ENCODE measurements at places on chromosomes 7 and 10.
A peak's percentile ranks its signal among the peaks of the same experiment; 100 is the strongest.

DNA sequence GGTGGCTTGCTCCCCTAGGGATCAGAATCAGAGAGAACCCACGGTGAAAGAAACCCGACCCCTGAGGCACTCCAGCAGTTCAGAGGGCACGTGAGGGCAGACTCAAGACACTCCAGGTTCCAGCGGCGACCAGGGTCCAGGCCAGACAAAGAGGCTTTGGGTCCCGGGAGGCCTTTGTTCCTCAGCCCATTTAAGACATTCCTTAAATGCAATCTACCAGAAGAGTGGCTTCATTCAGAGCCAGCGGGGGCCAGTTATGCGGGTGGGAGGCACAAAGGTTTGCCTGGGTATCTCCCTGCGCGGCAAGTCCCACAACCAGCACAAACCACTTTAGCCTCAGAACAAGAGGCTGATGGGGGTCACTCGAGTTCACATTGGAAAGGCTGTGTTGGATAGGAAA, 53.6 kb downstream of the AFAP1L2 start:
- DNase-seq: no peak

DNA sequence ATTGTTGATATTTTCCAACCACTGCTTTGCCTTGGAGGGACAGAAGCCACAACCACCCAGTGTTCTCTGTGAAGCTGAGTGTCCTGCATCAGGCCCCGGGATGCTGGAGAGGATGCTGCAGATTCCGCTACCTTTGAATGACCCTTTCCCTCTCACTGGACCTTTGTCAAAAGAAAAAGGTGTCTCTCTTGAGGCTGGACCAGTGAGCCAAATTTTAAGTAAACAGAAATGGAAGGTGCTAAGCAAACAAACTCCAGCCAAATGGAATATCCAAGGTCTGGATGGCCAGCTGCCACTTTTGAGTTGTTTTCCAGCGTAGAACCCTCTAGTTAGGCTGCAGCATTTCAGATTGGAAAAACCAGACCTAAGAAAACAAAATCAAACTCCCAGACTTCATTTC, 145.5 kb downstream of the TRIL start:
- DNase-seq: no peak

- DNase-seq: no peak
These were observed 18.1 kb downstream of the GARS1 start for GRCh38 chr7:30612658-30613265.

GRCh38 chr7:80312139-80312661, 177.6 kb downstream of the GNAI1 start:
- DNase-seq: no peak

- no peak for DNase-seq
These were observed 10.3 kb upstream of the LRRN3 start for GRCh38 chr7:111080495-111081105.

- no peak for DNase-seq
These were observed 38.3 kb downstream of the JAKMIP3 start for GRCh38 chr10:132104062-132104461.

- DNase-seq: no peak
These were observed 1015.2 kb upstream of the PHF14 start for GRCh38 chr7:9958486-9958885.

GRCh38 chr7:117296066-117296465, 26.8 kb downstream of the WNT2 start:
- DNase-seq: no peak

- no peak for DNase-seq
These were observed 223.5 kb upstream of the PHYHIPL start for GRCh38 chr10:58952747-58953466.

GRCh38 chr7:93921607-93922566, at the start of gene GNG11:
TSS of gene GNG11 (plus strand) at chr7:93921735. CDS start at chr7:93922138, 403 bp downstream.
- DNase-seq: peak; percentile 56

DNA sequence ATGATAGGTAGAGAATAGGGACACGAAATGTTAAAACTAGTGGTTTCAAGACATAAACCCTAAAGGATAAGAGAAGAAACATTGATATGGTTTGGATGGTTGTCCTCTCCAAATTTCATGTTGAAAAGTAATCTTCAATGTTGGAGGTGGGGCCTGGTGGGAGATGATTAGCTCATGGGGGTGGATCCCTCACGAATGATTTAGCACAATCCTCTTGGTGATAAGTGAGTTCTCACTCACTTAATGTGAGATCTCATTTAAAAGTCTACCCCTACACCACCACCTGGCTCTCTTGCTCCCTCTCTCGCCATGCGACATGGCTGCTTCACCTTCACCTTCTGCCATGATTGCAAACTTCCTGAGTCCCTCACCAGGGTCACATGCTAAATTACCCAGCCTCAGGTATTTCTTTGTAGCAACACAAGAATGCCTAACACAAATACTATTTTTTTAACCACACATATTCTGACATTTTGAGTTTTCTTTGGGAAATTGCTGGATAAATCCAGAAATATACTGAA, 242.4 kb upstream of the PHF14 start:
- no peak for DNase-seq

DNA sequence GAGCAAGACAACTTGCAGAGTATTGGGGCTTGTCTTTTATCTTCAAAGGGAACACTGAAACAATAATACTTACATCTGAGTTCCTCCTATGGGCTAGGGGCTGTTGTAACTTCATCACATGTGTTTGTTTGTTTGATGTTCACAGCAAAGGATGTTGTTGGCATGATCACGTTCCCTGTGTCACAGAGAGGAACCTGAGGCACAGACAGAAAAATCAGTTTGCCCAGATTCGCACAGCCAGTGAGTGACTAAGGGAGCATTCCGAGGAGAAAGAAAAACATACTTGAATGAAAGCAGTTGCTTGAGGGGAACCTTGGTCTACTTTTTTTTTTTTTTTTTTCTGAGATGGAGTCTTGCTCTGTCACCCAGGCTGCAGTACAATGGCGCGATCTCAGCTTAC, 87.2 kb upstream of the PFKP start:
- no peak for DNase-seq

GRCh38 chr7:69832356-69832755, 234.1 kb downstream of the AUTS2 start:
- DNase-seq: no peak

DNA sequence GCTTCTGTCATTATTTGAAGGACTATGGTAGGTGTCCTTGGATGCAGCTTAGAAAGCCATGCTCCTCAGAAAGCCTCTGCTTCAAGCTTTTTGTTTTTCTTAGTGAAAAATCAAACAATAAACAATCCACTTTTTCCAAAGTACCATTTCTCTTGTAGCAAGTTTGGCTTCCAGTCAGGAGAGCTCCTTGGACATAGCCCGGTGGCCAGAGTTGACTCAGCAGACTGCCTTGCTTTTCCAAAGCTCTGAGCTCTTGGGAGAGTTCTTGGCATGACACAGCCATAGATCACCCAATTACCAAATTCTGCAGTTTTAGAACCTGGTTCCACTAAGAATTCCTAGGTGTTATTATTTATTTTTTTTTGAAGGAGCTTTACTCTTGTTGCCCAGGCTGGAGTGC, 189.4 kb upstream of the MTPN start:
- DNase-seq: no peak

DNA sequence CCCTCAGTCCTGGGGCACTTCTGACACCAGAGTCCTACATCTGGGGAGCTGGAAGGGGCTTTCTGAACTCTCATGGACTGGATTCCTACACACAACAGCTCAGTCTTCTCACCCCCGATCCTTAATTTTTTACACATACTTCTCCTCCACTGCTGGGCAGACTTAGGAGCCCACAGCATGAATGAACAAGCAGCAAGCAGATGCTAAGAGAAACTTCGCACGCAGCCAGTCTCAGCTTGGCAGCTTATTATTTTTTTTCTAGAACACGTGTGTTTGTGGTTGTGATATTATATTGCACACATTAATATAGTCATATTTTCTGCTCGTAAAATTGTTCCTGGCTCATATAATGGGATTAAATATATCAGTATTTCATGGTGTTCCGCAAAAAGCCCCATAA, 50.9 kb upstream of the LOXL4 start:
- no peak for DNase-seq

GRCh38 chr7:21086688-21087087, 300.0 kb upstream of the SP8 start:
- DNase-seq: no peak

DNA sequence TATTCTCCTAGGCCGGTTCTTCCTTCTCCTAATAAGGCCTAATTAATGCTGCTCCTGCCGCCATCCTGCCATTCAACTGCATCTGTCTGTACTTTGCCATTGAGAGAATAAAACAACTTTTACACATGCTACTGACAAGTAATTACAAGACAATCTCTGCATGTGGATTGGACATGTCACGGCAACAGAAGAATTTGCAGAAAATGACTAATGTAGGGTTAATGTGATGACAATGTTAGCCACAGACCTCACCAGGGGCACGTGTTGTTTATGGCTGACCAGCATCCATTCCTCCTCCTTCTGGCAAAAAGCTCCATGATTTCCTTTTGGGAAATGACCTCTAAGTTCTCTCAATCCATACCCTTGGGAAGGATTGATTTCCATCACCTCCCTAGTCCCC, 58.0 kb downstream of the NEBL start:
- DNase-seq: no peak

GRCh38 chr7:41136551-41136950, 566.3 kb downstream of the INHBA start:
- no peak for DNase-seq

GRCh38 chr7:117210397-117210796, 112.5 kb downstream of the WNT2 start:
- DNase-seq: no peak

DNA sequence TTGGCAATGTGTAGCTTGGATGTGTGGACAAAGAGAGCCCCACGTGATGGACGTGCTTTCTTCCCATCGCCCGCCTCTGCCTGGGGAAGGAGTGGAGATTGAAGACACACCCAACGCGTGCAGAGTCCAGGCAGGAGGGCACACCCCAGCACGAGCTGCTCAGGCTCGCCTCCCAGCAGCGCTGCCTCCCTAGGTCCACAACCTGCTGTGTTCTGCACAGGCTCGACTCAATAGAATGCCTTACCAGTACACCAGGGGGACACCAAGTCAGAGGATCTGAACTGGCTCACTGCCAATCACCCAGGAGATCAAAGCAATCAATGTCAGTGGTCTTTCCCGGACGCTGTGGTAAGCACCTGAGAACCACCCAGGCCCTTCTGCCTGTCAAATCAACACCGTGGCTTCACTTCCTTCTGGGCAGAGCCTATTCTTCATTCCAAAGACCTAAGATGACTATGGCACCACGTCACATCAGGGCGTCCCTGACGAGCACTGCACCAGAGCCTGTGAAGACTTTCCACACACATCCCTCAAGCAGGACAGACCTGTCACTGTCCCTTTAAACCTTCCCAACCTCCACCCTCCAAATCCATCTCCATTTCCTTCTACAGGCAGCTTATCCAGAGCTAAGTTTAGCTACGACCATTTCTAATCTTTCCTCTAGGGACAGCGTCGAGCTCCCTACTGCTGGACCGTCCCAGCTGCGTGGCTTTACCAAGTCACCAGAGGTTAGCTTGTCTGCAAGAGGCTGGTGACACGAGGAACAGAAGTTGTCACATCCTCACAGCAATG, 72.3 kb downstream of the AMZ1 start:
- DNase-seq: no peak

GRCh38 chr10:5971315-5971832, 6.0 kb downstream of the IL15RA start:
- DNase-seq: no peak

DNA sequence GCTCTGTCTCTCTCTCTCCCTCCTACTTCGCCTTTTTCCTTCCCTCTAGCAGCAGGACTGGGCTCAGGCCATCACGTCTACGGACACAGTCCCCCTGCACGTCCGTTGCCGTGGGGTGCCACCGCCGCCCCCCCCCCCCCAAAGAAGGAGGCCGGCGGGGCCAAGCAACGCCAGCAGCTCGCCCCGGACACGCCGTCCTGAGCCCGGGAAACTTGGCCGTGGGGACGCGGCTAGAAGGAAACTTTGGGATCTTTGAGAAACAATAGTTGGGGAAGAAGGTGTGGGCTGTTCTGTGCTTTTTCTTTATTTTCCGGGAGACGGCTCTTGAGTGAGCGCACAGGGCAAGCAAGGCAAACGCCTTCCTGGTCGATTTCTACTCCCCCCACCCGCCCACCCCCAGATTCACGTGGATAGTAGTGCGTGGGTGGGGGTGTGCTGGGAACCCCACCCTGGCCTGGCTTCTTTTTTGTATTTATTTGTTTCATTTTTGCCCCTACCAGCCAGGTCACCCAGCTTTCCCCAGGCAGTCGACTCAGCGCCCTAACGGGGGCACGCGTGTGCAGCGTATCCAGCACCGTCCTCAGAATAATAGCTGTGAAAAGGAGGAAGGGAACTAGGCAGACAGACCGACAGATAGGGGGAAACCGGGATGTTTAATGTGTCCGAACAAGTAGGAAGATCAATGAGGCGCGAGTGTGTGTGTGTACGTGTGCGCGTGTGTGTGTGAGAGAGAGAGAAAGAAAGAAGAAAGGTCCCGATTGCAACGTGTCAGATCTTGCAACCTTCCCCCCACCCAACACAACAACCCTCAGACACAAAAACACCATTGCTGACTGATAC, 1.4 kb downstream of the MXI1 start:
- no peak for DNase-seq

GRCh38 chr10:23702977-23703414, 264.1 kb downstream of the OTUD1 start:
- peak; percentile 9 for DNase-seq

- no peak for DNase-seq
These were observed 34.8 kb downstream of the MGMT start for GRCh38 chr10:129501652-129502436.

GRCh38 chr10:113541549-113541927, 11.3 kb upstream of the HABP2 start:
- DNase-seq: no peak

DNA sequence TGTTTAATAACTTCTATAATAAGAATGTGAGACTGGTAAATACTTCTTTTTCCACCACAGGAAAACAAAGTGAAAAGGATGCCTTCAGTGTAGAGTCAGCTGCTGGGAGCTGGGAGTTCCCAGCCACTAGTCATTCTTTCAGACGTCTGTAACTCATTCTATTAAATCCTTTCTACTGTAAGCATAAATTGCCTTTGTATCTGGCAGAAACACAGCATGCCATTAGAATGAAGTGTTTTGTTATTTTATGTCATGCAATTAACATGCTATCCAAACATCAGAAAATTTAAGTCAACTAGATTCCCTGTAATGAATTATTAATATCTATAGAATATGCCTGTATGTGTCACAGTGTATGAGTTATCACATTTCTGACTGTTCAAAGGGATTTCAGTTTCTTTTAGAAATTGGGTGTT, 14.3 kb downstream of the BPGM start:
- DNase-seq: no peak

- DNase-seq: no peak
These were observed 34.8 kb upstream of the MKI67 start for GRCh38 chr10:128161031-128161430.

- no peak for DNase-seq
These were observed 96.5 kb downstream of the BTRC start for GRCh38 chr10:101450277-101451080.

GRCh38 chr7:130875-131780, 61.2 kb upstream of the FAM20C start:
- no peak for DNase-seq

Data from KG1 (cell line).